GM23338 (cell line): ENCODE measurements at places on chromosomes 5 and 9. TPM values are rescaled to one million over a fixed set of nuclear protein-coding genes. Genes with fewer than 3 reads are reported as not detected.

DNA sequence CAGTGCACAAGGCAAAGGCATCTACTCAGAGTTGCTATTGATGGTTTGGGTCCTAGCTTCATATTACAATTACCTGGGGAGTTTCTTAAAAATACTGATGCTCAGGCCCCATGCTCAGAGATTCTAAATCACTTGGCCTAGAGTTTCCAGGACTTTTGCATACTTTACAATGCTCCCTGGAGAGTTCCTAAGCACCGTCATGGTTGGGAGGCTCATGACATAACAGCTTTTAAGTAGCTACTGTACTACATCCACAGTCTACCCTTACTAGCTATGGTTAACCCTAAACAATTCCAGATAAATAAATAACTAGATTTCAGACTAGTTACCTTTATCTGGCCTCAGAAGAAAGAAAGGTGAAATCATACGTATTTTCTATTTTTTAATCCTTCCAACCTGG lies 414.4 kb downstream of the PDE4D start:
- H3K27me3 ChIP-seq, result no peaks in the 10 kb centered on the region
- peak; percentile 23 for DNase-seq
- H3K4me3 ChIP-seq, result no peak overlapping the region
- H3K27ac ChIP-seq, result no peak overlapping the region
- H3K4me1 ChIP-seq, result peaks cover 17% of the 10 kb centered on the region
- H3K36me3 ChIP-seq, result no peaks in the 10 kb centered on the region

- no peak overlapping the region for H3K27ac ChIP-seq
- no peaks in the 10 kb centered on the region for H3K4me1 ChIP-seq
- H3K27me3 ChIP-seq, result no peaks in the 10 kb centered on the region
- no peak overlapping the region for H3K4me3 ChIP-seq
- no peak for DNase-seq
These were observed 20.3 kb upstream of the OSMR start for GRCh38 chr5:38825494-38825893.

GRCh38 chr5:10789021-10789420 lies 28.0 kb upstream of the DAP start:
- no peaks in the 10 kb centered on the region for H3K4me1 ChIP-seq
- no peak for DNase-seq
- no peak overlapping the region for H3K27ac ChIP-seq

DNA sequence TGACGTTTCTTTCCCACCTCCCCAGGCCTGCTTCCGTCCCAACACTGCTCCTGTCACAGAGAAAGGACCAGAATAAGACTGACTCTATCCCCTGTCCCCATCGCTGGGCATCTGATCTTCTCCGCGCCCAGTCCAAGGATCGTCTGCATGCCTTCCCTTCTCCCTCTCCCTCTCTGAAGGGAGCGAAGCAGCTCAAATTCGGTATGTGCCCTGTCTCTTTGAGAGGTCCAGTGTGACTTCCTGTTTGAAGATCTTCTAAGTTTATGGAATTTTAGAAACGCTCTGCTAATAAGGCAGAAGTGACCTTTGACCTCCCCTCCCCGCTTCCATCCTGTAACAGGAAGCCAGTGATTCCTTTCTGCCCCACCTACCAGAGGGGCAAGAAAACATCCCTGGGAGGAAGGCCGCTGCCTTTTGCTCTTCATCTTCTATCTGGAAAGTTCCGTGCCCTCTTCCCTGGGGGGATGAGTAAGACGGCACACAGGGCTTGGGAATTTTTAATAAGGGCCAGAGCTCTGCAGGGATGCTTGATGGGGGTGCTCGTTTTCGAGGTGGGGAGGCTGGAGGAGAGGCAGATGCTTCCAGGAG lies 40.7 kb upstream of the RNU6ATAC start:
- 0 out of 2 replicates have a peak, but pooled peaks cover 6% of the 10 kb centered on the region for H3K4me1 ChIP-seq
- no peak overlapping the region for H3K27ac ChIP-seq
- H3K4me3 ChIP-seq, result no peak overlapping the region
- H3K36me3 ChIP-seq, result no peaks in the 10 kb centered on the region
- no peaks in the 10 kb centered on the region for H3K27me3 ChIP-seq
- DNase-seq, result no peak

- no peak for DNase-seq
- 0 out of 2 replicates have a peak, but pooled peaks cover 3% of the 10 kb centered on the region for H3K4me1 ChIP-seq
- no peaks in the 10 kb centered on the region for H3K27me3 ChIP-seq
These were observed 124.8 kb upstream of the FAM120A start for GRCh38 chr9:93326654-93327053.

- H3K4me1 ChIP-seq, result no peaks in the 10 kb centered on the region; the same call in 1 of the 2 replicates
- H3K36me3 ChIP-seq, result no peaks in the 10 kb centered on the region
- H3K27me3 ChIP-seq, result no peaks in the 10 kb centered on the region
- DNase-seq, result peak; percentile 55
- no peak overlapping the region for H3K27ac ChIP-seq
- H3K4me3 ChIP-seq, result no peak overlapping the region
These were observed 30.8 kb downstream of the ZSWIM6 start for GRCh38 chr5:61362796-61363368.

DNA sequence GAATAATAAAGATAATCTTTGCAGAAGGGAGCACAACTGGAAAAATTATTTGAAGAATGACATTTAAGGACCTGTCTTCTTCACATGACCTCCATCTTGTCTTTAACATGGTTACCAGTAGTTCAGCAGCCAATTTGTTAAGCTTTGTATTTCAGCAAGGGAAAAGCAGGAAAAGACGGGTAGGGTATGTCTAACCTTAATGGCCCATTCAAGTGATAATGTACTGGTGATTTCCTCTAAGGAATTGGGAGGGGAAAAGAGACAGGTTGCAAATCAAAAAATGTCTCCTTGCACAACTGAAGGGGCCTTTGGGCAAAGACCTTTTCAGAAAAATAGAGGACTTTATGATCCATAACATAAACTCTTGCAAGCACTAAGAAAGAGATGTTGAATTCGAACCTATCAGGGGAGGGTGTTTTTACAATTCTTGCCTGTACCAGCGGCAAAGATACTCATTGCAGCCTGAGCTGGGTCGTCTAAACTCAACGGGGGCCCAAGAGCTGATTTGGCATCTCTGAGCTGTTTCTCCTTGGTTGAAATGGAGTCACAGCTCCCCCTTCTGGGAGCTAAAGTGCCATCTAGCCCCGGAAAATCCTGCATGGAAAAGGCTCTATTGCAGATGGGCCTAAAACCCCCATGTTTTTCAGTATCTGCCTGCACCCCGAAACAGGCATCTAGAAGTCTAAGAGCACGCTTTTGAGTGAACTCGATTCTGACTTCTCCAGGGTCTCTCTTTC lies 3.8 kb downstream of the BRINP1 start:
- DNase-seq, result peak; percentile 95
- H3K4me1 ChIP-seq, result peaks cover 59% of the 10 kb centered on the region

DNA sequence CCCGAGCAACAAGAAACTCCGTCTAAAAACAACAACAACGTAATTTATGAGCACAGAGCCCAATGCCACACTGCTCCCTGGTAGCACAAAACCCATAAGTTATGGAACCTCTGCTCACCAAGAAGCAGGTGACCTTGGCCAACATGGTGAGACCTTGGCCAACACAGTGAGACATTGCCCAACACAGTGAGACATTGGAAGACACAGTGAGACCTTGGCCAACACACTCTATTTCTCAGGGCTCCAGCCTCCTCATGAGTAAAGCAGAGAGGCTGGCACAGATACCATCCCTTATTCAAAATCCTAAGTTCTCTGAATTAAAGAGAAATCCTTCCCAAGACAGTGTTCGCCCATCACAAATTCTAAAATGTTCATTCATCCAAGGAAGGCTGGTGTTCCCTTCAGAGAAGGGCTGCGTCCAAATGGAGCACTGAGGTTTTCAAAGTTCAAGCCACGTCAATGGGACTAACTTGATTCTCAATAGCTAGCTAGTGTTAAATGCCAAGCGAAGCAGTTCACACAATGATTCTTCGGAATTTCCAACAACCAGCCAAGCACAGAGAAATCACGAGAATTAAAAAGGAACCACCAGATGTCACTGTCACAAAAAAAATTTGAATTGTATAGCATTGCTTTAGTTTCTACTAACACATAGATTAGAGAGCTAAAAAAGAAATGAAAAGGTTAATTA lies 29.5 kb downstream of the TTC39B start:
- H3K4me1 ChIP-seq, result peaks cover 22% of the 10 kb centered on the region; the same call in 1 of the 2 replicates
- peak; percentile 59 for DNase-seq
- H3K27me3 ChIP-seq, result no peaks in the 10 kb centered on the region

GHR gene
- 0.39 and 1.9 TPM in 2 replicates for total RNA-seq

SYK gene
- 5.4 and 5.8 TPM in 2 replicates for total RNA-seq

DMAC1 gene
- 24.6 and 26.3 TPM in 2 replicates for total RNA-seq

- no peak for DNase-seq
- H3K4me3 ChIP-seq, result no peak overlapping the region
- no peaks in the 10 kb centered on the region for H3K36me3 ChIP-seq
- peaks cover 15% of the 10 kb centered on the region; the same call in 1 of the 2 replicates for H3K4me1 ChIP-seq
These were observed 54.4 kb upstream of the FAM120AOS start for GRCh38 chr9:93507768-93508167.

SLC46A2 gene
- total RNA-seq, result not detected in 2 replicates

DNA sequence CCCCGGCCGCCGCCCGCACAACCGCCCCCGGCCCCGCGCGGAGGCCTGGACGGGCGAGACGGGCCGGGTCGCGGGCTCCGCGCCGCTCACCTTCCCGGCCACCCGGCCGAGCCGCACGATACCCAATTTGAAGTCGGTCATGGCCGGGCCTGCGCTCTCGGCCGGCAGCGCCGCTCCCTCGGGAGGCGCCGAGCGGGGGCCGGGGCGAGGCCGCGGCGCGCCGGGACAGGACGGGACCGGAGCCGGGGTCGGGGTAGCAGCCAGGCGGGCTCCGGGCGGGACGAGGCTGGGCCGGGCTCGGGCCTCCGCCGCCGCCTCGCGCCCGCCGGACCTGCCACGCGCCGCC lies 216 bp downstream of the ZMYND19 start:
- H3K4me3 ChIP-seq, result peak overlapping the region; percentile 79; the same call in 1 of the 2 replicates
- no peak overlapping the region for H3K27ac ChIP-seq

NUTM2F gene
- total RNA-seq, result 0.45 TPM in 1 of 2 replicates, not detected in the other

GARIN3 gene
- total RNA-seq, result not detected in 2 replicates

GRCh38 chr5:59061377-59061776 lies 478.5 kb downstream of the RAB3C start:
- peaks cover 8% of the 10 kb centered on the region; the same call in 1 of the 2 replicates for H3K4me1 ChIP-seq
- H3K27ac ChIP-seq, result no peak overlapping the region
- no peaks in the 10 kb centered on the region for H3K36me3 ChIP-seq
